ENCODE measurements at places on chromosomes 5 and 9. TPM values are rescaled to one million over a fixed set of nuclear protein-coding genes. Genes with fewer than 3 reads are reported as not detected.

- DNase-seq = no peak
Measured at GRCh38 chr9:27162045-27162444, 53.0 kb downstream of the TEK start.

DNA sequence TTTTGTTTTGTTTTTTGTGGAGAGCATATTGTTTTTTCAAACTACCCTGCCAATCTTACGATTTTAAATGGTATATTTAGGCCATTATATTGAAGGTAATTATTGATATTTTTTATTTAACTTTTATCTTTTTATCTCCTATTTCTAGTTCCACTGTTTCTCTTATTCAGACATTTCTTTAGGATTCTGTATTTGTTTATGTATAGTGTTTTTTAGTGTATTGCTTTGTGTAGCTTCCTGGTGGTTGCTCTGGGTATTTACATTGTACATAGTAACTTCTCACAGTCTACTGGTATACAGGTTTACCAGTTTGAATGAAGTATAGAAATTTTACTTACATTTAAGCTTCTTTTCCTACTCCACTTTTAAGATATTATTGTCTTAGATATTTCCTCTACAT lies 63.2 kb downstream of the ERCC6L2 start:
- DNase-seq = no peak

DNA sequence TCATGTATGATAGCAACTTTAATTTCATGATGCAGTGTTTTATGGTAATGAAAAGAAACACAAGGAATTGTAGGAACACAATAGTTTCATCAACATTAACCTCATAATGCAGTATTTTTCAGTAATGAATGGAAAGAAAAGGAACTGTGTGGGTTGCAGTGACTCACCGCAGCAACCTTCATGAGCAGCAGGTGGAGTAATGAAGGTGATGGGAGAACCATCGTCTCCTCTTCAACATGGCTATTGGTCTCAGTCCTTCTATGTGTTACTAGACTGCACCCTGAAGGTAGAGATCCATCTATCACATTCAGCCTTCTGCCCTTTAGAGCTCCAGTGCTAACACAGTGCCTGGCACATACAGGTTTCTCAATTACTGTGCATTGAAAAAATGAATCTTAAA lies 58.0 kb downstream of the TMEM215 start:
- no peak for DNase-seq

DNA sequence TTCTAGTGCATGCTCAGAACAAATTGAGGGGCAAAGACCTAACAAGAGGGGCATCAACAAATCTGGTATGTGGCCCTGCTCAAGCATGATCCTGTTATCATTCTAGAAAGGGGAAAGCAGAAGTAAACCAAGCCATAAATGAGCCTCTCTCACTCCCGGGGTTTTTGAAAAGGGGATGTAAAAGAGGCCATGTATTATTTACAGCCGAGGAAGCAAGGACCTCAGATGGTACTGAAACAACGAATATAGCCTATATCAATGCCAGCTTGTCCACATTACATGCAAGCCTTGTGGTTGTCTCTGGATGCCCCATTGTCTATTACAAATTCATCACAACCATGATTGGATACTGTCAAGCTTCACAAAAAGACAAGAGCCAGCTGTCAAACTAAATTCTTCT lies 211.3 kb downstream of the DCP2 start:
- no peak for DNase-seq

DNA sequence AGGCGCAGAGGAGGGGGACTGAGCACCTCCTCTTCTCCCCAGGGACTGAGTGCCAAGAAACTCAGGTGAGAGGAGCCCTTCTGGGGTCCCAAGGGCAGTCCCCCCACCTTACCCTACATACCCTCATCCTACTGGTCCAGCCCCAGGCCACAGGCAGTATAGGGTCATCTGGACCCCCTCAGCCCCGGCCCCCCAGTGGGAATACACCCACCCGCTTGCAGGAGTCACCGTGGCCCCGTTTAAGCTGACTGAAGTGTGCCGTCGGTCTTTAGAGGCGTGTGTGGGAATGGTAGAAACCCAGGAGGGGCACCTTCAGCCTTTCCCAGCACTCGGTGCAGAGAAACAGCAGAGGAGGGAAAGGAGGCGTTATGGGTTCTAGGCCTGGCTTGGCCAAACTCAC lies 30.8 kb downstream of the COL15A1 start:
- DNase-seq = no peak

DNA sequence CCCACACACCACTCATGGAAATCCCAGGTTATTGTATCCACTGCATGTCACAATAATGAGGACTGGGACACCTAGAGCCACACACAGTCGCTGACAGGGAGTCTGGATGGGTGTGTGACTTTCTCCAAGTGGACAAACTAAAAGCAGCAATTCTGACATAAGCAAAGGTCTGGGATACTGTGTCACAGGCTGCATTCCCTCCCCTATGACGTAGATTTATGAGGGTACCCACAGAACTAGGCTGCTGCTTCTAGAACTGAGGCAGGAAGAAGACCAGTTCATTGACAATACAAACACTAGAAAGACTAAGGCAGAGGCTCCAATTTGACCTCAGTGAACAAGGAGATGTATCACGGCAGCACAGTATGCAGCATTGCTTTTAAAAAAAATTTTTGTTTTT lies 63.6 kb upstream of the TBCA start:
- no peak for DNase-seq

GRCh38 chr9:128818839-128819715 lies 777 bp downstream of the ENDOG start:
- DNase-seq = no peak

DNA sequence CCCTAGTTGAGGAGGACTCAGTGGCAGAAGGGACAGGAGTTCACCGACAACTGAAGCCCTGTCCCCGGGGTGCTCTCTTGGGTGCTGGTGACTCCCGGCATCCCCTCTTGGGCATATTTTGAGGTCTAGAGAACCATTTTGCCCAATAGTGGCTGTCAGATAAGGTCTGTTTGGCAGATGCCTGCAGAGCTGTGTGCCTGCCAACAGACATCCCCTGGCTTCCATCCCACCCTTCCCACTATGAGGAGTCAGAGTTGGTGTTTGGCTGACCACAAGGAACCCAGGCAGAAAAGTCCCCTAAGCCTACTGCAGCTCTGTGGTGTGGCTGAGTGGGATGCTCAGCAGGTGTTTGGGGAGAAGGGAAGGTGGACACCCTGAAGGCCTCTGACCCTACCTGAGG lies 207.0 kb downstream of the AUH start:
- no peak for DNase-seq

GRCh38 chr5:1436681-1437080 lies 8.6 kb downstream of the SLC6A3 start:
- DNase-seq = no peak

DNA sequence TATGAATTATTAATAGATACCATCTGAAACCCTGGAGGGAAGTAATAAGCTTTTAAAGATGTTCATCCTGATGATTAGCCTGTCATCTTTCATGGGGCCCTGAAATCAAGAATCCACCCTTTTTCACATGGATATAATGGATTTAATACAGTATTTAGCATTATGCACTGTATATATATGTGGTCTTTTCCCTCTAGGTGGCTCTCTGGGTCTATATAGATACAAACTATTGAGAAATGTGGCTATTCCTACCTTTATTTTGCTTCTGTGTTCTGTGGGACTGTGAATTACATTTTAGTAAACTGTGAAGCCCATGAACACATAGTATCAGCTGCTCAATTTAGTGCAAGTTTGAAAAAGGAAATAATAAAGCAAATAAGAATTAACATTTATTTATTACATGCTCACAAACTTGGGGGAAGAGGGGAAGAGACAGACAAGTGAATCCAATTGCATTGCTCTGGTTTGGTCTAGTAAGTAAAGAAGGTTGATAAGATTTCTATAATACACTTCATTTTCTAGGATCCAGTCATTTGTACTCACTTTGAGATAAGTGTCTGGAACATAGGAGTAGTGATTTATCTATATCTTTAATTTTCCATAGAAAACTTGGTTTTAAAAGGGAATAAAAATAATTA lies 112.2 kb downstream of the SCAMP1 start:
- no peak for DNase-seq

DNA sequence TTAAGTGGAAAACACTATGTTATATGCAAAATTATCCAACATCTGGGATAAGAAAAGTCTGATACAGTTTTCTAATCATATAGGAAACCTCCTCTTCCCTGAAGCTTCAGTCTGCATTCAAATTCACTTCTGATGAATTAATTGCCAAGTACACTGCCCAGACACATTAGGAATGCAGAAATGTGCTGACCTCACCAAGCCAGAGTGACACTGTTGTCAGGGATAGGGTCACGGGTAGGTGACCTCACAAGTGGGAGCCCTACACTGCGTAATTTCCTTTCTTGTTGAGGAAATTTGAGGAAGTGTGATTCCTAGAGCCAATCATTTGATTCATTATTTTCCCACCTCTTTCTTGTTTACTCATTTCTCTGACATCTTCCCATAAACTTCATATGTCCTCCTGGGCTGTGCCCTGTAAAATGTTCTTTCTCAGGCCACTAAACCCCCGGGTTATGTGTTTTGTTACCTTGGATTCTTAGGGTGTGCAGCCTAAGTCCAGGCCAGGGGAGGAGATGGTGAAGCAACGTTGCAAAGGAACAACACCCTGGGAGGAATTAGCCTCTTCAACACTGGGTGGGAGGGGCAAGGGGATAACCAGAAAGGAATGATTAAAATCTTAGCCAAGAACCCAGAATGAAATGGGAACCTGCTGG lies 411.9 kb downstream of the MTRR start:
- no peak for DNase-seq

DNA sequence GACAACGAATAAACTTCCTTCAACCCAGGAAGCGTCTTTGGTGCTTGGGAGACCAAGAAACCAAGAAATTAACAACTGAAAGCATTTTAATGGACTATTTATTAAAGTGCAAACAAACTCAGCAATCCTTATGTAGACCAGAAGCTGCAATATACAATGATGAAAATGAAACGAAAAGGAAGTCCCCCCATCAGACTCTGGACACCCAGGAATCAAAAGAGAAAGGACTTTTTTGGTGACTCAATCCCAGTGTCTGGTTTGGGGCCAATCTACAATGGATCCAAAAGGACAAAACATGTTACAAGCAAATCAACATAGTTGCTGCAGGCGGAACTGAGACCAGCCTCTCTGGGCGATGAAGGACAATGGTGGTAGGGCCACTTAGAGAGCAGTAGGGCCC lies 39.5 kb downstream of the C9orf152 start:
- DNase-seq = no peak

DNA sequence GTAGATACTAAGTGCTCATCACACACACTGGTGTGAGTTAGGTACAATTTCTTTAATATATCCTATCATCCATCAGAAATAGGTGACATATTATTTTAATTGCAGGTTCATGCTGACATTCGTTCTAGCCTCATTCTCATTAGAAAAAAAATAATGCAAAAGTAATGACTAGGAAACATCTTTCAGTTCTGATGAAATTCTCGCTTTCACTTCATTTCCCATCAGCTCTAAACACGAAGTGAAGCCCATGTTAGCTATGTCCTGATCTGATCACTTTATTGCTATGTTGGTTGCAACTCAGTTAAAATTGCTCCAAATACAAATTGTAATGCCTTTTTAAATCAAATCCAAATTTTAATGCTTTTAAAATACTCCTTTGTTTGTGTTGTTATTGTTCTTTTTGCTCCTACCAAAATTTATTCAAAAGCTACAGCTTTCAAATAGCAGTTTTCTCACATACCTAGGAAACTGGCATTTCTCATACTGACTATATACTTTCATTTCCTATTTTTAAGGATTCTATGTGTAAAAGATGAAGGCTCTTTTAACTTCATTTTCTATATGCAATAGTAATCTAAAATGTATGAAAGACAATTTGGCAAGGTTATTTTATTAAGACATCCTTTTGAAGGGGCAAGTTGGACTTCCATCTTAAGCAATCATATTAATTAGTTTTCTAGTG lies 1237.8 kb upstream of the ACO1 start:
- no peak for DNase-seq

DNA sequence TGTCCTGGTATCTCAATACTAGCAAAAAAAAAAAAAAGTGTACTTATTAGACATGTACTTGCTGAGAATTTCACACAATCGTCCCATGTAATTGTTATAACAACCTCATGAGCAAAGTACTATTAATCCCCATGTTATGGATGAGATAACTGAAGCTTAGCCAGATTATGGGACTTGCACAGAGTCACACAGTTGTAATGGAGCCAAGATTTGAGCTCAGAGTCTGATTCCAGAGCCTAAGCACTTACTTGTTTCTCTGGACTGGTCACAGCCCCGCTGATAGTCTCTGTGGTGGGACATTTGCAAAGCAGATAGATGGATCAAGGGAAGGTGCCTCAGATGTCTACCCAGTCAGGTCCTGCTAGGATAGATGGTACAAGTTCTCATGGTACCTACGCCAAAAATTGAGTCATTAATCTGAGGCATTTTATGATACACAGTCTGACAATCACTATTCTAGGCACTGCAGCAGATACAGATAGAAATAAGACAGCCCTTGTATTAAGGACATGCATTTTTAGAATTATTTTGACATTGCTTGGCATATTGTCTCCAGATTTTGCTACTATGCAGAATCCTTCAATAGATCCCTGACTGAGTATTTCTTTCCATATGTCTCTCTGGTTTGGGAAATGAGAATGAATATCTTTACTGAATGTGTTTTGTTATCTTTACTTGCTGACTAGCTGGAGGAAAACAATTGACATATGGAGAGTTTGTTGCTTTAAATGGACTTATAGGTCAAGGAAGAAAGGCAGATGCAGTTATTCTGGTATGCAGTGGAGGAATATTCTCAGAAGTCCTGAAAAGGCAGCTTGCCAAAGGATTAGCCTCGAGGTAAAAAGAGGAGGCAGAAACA lies 149.5 kb downstream of the ADAMTSL1 start:
- no peak for DNase-seq

GRCh38 chr5:1420211-1421195 lies 24.7 kb downstream of the SLC6A3 start:
- DNase-seq = peak; percentile 86

- DNase-seq = no peak
Measured at GRCh38 chr9:5778805-5779204, 54.1 kb downstream of the ERMP1 start.

GRCh38 chr9:99824378-99825171 lies 2.9 kb downstream of the NR4A3 start:
- no peak for DNase-seq

GRCh38 chr5:143946837-143947236 lies 134.9 kb downstream of the HMHB1 start:
- DNase-seq = no peak

GRCh38 chr9:22363421-22363887 lies 83.2 kb upstream of the DMRTA1 start:
- peak; percentile 80 for DNase-seq

GRCh38 chr9:93299418-93300174 lies 115.7 kb downstream of the WNK2 start:
- DNase-seq = peak; percentile 81

The ZNF474 gene
- 0.26 TPM for total RNA-seq

The FOXD4L6 gene
- total RNA-seq = not detected

The SLC25A48 gene
- not detected for total RNA-seq

The RAD23B gene
- total RNA-seq = 165 TPM

The TMEM252 gene
- total RNA-seq = not detected

The ROPN1L gene
- total RNA-seq = 0.93 TPM

The OTULINL gene
- 16.7 TPM for total RNA-seq
